Activated gamma-delta T cell treated with anti-CD3 and anti-CD28 coated beads, Interleukin-2, amount 50 U/mL, for 16 hours (primary cell): ENCODE measurements at places on chromosomes 3 and 15.

GRCh38 chr15:66838202-66838601 lies 136.2 kb downstream of the SMAD6 start:
- DNase-seq = no peak

GRCh38 chr3:189386739-189387138 lies 215.0 kb downstream of the TPRG1 start:
- DNase-seq = no peak

GRCh38 chr15:100295939-100296565 lies 45.7 kb downstream of the ADAMTS17 start:
- no peak for DNase-seq

GRCh38 chr3:133475245-133476010 lies 75.6 kb downstream of the BFSP2 start:
- no peak for DNase-seq

GRCh38 chr3:53837331-53837730 lies 8.9 kb downstream of the CHDH start:
- no peak for DNase-seq

GRCh38 chr3:46845397-46845859 lies 17.8 kb downstream of the MYL3 start:
- DNase-seq = no peak

- DNase-seq = no peak
Measured at GRCh38 chr3:134366928-134367811, 7.1 kb downstream of the AMOTL2 start.

DNA sequence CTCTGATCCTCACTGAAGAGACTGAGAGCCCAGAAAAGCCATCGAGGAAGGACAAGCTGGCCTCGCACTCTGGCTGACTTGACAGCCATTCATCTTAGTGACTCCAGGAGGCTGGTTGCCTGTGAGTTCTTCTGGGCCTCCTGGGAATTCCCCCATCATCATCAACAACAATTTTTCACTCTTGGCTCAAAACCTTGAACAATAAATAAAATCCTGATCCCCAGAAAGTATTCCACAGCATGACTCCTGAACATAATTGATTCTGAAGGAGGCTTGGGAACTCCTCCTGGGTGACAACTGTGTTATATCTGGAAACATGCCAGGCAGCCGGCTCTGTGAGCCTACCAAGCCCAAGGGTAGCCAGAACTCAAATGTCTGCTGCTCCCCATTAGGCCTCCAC lies 188.6 kb downstream of the SHQ1 start:
- no peak for DNase-seq

DNA sequence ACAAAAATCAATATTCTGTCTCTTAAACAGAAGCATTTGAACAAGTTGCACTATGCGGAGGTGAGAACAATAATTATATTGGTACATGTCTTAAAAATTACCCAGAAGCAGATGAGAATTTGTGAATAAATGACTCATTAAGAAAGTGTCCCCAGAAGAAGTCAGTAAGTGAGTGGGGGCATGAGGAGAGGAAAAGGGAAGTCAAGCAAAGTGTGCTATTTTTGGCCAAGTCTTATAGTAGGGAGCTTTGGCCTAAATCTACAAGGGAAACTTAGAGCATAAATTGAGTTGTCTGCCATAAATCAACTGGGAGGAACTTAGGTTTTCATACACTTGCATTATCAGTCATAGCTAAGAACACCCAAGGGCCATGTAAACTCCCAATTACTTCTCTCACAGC lies 86.9 kb upstream of the SATB1 start:
- no peak for DNase-seq
